ENCODE measurements at places on chromosomes 4 and X. TPM values are rescaled to one million over a fixed set of nuclear protein-coding genes. Genes with fewer than 3 reads are reported as not detected.

TMEM164 gene
- 8.5 TPM for total RNA-seq

MAGED4 gene
- 10.2 TPM for total RNA-seq

SLC4A4 gene
- 3.0 TPM for total RNA-seq

CT83 gene
- total RNA-seq: not detected

KLB gene
- 31.0 TPM for total RNA-seq

TNMD gene
- total RNA-seq: not detected

GRCh38 chrX:148270499-148270898 is 229.9 kb upstream of the AFF2 start:
- DNase-seq: no peak
- H3K4me3 ChIP-seq: no peak overlapping the region
- no peak overlapping the region for H3K27ac ChIP-seq
- no peaks in the 10 kb centered on the region for H3K36me3 ChIP-seq

DNA sequence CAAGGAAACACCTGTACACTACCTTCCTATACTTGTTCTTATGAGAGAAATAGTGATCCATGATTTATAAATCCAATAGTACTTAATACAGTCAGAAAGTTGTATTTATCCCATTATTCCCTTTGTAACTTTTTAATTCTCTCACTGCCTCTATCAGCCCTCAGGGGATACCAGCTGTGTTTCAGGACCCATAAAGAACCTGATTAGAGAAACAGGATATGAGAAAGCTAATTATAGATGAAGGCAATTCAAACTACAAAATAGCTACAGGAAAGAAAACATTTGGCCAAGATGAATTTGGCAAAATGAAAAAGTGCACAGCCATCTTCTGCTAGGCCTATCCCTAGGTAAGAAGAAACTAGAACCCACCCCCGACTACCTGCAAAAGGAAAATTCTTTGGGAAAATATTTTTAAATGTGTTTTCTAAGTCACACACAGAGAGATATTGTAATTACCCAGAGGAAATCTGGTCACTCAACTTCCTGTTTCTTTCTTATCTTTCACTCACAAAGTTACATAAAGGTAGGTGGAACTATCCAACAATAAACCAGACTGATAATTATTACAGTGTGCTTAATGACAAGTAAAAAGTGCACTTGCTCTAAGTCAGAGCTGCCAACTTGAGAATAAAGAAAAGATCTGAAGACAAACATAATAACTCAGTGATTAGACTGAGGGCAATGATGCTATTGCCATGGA is 836.5 kb upstream of the HTR2C start:
- H3K27me3 ChIP-seq: no peaks in the 10 kb centered on the region
- DNase-seq: no peak
- no peaks in the 10 kb centered on the region for H3K36me3 ChIP-seq
- H3K27ac ChIP-seq: no peak overlapping the region

DNA sequence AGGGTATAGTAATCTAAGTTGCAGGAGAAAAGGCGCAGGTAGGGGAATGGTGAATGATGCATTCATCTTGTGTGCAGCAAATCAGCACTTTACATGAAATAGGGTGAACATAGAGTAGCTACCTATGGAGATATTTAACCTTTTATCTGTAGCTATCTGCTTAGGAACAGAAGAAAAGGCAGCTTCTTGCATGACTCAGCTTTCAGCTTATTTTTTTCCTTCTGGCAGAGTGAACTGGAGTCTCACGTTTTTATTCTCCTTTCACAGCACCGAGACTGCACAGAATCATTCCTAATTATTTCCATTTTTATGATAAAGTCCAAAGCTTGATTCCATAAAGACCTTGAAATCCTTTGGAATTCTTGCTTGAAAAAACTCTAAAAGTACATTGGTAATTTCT is 4.8 kb upstream of the SCOC start:
- no peak for DNase-seq
- no peak overlapping the region for H3K27ac ChIP-seq
- no peaks in the 10 kb centered on the region for H3K4me1 ChIP-seq
- H3K36me3 ChIP-seq: no peaks in the 10 kb centered on the region
- no peak overlapping the region for H3K4me3 ChIP-seq

GRCh38 chr4:15525080-15525479 is 55.4 kb downstream of the CC2D2A start:
- H3K27ac ChIP-seq: no peak overlapping the region
- H3K4me1 ChIP-seq: no peaks in the 10 kb centered on the region
- no peaks in the 10 kb centered on the region for H3K27me3 ChIP-seq
- no peak overlapping the region for H3K4me3 ChIP-seq

DNA sequence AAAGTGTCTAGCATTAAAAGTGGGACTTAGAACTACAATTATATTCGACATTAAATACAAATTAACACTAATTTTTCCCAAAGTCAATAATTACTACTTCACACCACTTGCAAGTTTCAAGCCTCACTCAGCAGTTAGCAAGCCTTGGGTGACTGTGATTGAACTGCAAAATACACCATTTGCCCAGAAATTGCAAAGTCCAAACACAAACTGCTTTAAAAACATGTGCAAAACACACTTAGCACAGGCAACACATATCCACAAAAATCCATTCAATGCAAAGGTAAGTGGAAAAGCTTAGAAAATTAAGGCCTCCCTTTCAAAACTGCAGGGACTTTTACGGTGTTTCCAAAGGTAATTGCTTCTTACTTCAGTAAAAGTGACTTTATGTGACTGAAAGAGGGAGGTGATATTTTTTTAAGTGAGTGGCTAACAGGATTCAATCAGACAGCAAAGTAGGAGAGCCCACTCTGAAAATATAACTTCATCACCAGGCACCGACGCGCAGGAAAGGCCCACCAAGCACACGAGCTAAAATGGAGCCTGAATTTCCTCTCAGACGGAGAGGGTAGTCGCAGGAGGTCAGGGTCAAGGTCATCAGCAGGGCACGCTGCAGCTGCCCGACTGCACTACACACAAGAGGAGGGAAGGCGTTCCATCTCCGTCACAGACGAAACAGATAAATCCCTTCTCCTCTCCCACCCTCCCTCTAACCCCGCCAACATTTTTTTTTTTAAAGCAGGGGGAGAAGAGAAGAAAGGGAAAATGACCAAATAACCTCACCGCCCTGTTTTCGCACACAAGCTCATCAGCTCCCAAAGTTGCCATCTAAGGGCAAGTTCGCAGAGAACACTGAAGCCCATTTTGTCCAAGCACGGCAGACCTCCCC is 3.1 kb downstream of the ZNF827 start:
- peak overlapping the region; percentile 90 for H3K4me3 ChIP-seq
- H3K36me3 ChIP-seq: no peaks in the 10 kb centered on the region
- peak; percentile 42 for DNase-seq
- no peaks in the 10 kb centered on the region for H3K27me3 ChIP-seq

DNA sequence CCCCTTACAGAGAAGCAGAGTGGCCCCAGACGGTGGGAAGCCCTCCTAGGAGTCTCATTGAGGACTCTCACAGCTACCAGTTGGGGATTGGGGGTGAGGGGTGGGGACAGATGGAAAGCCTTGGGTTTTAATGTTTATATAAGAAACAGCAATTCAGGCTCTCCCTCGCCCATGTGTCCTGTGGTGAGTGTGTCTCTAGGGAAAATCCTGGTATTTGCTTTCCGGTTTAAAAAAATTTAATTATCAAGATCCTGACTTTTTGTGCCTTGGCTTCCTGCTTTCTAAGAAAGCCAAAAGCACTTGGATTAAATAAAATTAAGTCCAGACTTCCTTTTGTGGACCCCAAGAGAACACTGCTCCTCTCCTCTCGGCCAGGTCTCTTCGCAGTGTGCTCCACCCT is 93.8 kb downstream of the SOWAHB start:
- H3K27me3 ChIP-seq: no peaks in the 10 kb centered on the region
- H3K27ac ChIP-seq: no peak overlapping the region
- H3K36me3 ChIP-seq: no peaks in the 10 kb centered on the region
- H3K4me3 ChIP-seq: no peak overlapping the region
- no peak for DNase-seq
- H3K4me1 ChIP-seq: no peaks in the 10 kb centered on the region

GRCh38 chr4:6991771-6992557 is 51.2 kb upstream of the TADA2B start:
- H3K27ac ChIP-seq: no peak overlapping the region
- peaks cover 5% of the 10 kb centered on the region for H3K36me3 ChIP-seq
- no peaks in the 10 kb centered on the region for H3K27me3 ChIP-seq
- H3K4me1 ChIP-seq: peaks cover 4% of the 10 kb centered on the region
- DNase-seq: no peak
- H3K4me3 ChIP-seq: no peak overlapping the region

DNA sequence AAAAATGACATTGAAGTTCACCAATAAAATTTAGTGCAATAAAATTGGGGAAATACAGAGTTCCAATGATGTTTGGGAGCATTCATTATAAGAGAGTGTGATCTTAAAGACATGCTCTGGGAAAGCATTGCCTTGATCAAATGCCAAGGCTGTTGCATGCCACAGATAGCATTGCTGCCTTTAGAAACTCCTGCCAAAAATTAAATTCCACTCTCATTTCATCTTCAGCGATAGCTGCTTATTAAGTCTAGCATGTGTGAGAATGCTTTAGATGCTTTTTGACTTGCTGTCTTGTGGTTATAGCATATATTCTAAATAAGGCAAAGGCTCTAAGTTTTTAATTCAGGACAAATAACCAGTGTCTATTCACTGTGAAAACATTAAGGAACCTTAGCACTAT is 49.3 kb downstream of the NPNT start:
- no peaks in the 10 kb centered on the region for H3K4me1 ChIP-seq
- H3K36me3 ChIP-seq: no peaks in the 10 kb centered on the region
- no peaks in the 10 kb centered on the region for H3K27me3 ChIP-seq
- no peak overlapping the region for H3K27ac ChIP-seq
- no peak for DNase-seq

- no peak overlapping the region for H3K27ac ChIP-seq
- H3K36me3 ChIP-seq: no peaks in the 10 kb centered on the region
- no peak for DNase-seq
- no peaks in the 10 kb centered on the region for H3K27me3 ChIP-seq
- H3K4me3 ChIP-seq: no peak overlapping the region
- no peaks in the 10 kb centered on the region for H3K4me1 ChIP-seq
Measured at GRCh38 chr4:86846921-86847320, 2.3 kb downstream of the SLC10A6 start.

GRCh38 chr4:184475096-184475461 is 729 bp upstream of the IRF2 start:
- H3K27me3 ChIP-seq: no peaks in the 10 kb centered on the region
- peak overlapping the region; percentile 100 for H3K27ac ChIP-seq
- H3K4me1 ChIP-seq: peaks cover 49% of the 10 kb centered on the region
- H3K36me3 ChIP-seq: no peaks in the 10 kb centered on the region
- H3K4me3 ChIP-seq: peak overlapping the region; percentile 92

- no peak overlapping the region for H3K4me3 ChIP-seq
- DNase-seq: no peak
- no peaks in the 10 kb centered on the region for H3K27me3 ChIP-seq
- H3K27ac ChIP-seq: no peak overlapping the region
Measured at GRCh38 chr4:38449506-38450174, 214.4 kb upstream of the KLF3 start.

DNA sequence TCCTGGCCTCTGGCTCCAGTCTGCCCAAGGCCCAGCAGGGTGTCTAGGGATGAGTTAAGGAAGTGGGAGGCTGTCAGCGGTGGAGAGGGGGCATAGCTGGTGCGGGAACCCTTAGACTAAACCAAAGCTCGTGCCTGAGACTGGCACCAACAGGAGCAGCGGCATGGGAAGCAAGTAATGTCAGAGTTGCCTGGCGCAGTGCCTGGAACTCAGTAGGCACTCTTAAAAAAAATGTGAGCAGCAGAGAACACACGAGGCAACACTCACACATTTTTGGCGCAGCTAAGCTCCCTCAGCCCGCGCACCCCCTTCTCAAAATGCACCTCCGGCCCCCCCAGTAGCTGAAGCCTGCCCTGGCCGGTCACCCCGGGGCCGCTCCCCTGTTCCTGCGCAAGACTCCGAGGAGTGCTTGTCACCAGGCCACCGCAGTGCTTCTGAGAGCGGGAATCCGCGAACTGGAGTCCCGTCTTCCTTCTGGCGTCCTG is 583 bp downstream of the GABRE start:
- no peaks in the 10 kb centered on the region for H3K4me1 ChIP-seq
- peaks cover 4% of the 10 kb centered on the region for H3K27me3 ChIP-seq
- DNase-seq: no peak
- no peaks in the 10 kb centered on the region for H3K36me3 ChIP-seq

GRCh38 chr4:76984127-76984526 is 34.6 kb downstream of the SEPTIN11 start:
- DNase-seq: no peak
- no peak overlapping the region for H3K4me3 ChIP-seq

Measured in liver (tissue), 10 donors.